GM13976 (cell line): ENCODE measurements at places on chromosomes 7 and 10.
A peak's percentile ranks its signal among the peaks of the same experiment; 100 is the strongest.

- DNase-seq: no peak
These were observed 2.8 kb upstream of the CYP3A4 start for GRCh38 chr7:99786726-99787335.

DNA sequence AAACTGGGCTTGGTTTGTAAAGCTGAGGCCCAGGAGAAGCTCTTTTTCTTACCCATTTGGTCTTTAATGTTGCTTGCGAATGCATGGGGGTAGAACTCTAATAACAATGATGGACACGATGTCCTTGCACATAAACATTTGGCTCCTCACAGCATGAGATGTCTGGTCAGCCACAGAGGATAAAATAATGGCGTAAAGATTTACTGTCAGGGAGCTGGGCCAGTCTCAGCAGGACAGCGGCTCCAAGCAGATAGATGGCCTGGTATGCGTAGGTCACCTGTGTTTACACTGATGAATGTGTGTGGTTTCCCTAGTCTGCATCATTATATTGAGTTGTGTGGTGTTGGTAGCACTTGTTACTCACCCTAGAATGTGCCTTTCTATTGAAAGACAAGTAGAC, 537.4 kb downstream of the CNTNAP2 start:
- DNase-seq: no peak

DNA sequence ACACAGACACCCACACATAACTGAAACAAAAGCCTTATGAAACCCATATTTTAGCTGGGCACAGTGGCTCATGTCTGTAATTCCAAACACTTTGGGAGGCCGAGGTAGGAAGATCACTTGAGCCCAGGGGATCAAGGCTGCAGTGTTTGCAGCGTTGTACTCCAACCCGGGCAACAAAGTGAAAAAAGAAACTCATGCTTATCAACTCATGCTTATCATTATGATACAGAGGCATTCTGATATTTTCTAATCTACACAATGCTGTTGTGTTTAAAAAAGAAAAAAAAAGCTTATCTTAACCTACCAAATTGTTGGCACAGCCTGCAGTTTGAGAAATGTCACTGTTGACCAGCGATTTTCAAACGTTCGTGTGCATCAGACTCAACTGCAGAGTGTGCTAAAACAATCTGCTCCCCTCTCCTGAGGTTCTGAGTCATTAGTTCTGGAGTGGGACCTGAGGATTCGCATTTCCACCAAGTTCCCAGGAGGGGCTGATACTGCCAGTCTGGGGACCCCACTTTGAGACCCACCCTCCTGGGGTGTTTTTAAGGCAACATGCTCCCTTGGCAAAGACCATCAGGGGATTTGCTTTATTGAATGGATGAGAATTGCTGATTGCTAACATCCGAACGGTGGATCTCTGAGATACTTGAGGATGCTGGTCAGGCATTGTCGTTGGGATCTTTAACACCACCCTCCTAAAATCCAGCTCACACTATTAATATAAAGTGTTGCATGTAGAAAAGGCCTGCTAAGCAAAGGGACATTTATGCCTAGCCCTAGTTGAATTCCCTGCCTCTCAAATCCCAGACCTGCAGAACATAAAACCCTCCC, 16.2 kb downstream of the CHST3 start:
- peak; percentile 12 for DNase-seq

- DNase-seq: no peak
These were observed 2.3 kb upstream of the TMEM184A start for GRCh38 chr7:1558181-1558811.

DNA sequence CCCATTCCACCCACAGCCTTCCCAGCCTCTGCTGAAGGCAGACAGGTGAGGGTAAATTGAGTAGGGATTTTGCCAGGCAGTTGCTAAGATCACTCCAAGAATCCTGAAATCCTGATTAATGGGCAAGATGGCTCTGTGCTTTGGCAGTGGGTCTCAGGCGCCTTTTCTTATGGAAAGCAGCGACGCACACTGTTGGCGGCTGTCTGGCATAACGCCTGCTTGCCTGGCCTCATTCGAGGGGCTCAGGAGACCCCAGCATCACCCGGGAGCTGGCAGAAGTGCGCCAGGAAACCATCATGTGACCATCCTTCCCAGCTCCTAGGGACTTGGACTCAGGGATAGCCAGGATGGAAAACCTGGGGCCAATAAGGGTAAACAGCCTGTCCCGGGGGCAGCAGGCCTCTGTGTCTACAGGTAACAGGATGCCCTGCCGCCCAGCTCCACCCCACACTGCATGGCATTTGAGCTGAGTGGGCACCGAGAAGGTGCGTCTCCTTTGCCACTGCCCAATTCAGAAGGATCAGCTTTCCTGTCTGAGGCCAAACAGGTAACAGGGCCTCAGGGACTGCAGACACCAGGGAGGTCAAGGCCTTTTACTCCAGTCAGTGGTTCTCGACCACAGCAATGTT, 98.6 kb downstream of the FAM53B start:
- no peak for DNase-seq

DNA sequence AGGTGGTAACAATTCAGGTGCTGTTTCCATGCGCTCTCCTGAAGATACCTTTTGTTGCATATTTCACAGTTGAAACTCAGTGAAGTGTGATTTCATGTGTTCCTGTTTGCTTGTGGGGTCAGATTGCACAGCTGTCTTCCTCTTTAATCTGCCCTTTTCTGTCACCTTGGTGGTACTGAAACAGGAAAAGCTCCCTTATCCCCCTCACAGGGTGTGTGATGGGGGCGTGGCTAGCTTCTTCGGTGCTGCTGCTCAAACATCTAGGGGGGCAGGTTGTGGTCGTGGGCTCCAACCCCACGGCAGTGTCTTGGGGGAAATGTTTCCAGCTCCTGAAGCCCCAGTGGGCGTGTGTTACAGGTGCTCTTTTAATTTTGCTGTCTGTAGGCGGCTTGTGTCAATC, 107.4 kb upstream of the KLF14 start:
- no peak for DNase-seq

DNA sequence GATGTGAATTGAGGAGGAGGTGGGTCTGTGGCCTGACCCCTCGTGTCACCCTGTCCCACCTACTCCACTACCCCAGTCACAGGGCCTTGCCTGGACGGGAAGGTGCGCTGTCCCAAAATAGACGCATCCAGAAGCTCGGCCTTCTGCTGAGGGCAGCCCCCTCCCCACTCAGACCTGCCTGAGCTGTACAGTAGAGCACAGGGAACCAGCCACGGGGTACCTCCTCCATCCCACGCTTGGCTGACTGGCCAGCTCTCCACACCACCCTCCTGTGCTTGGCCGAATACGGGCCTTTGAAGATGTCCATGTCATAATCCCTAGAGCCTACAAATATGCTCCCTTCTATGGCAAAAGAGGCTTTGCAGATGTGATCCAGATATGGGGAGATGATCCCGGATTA, 88.3 kb downstream of the CHST15 start:
- peak; percentile 7 for DNase-seq

GRCh38 chr7:91310830-91311460, 46.7 kb downstream of the FZD1 start:
- DNase-seq: no peak

GRCh38 chr7:20744954-20745446, 41.7 kb downstream of the SP8 start:
- DNase-seq: no peak

GRCh38 chr10:102231357-102232318, 5.5 kb downstream of the ELOVL3 start:
- DNase-seq: peak; percentile 87

DNA sequence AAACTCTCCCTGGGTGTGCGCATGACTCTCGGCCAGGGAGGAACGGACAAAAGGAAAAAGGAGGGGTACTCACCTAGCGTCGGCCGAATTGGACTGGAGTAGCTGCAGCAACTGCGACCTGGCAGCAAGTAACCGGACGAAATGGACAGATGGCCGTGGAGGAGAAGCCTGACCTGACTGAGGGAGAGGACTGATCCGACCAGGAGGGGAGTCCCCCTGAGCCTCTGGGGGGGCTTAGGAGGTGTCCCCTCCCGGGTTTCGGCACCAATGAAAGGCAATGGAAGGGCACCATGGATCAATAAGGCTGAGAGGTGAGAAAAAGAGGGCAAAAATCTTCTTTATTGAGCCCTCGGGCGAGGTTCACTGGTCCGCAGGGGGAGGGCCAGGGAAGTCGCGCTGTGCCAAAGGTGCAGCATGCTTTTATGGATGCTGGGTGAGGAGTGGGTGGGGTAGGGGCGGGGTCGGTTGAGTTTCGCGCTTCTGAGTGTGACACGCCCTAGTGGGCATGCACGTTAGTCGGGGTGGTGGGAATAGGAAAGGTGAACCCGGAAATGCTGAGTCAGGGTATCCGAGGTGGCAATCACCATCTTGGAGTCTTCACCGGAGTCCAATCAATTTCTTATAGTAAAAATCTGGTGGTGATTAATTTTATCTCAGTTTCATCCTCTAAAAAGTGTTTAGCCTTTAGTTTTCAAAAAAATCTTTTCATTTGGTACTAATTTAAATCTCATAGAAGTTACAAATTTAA, 638.5 kb upstream of the DPP6 start:
- DNase-seq: no peak

DNA sequence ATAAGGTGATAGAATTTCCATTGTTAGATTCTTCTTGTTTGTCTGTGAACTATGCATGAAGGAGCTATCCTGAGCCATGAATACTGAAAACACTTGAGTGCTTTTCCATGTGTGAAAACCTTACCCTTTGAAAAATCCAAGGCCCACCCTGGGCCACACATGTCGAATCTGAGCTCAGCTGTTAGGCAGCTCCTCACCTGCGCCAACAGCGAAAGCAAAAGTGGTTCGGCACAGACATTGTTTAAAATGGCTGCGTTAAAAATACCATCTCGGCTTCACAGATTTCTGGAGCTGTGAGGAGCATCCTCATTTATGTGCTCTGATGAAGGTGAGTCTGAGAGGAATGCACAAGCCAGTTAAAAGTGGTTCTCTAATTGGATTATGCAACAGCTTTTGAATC, 137.7 kb downstream of the NEUROD6 start:
- DNase-seq: no peak

DNA sequence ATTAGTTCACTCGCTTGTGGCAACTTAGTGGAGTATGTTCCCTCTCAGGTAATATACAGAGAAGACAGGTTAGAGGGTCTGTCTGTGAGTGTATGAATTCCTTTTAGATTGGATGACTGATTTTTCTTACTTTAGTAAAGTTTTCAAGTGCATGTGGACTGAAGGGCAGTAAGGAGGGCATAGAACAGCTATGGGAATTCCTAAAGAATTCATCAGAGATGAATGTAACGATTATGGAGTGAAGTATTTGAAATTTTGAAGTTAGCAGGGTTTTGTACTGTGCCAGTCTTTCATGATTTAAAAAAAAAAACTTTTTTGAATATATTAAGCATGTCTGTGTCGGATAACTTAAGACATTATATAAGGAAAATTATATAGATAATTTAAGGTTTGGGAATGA, 15.5 kb downstream of the MAPK8 start:
- DNase-seq: no peak

GRCh38 chr10:77629775-77630506, 7.7 kb downstream of the KCNMA1 start:
- no peak for DNase-seq

GRCh38 chr10:6409971-6410643, 170.0 kb downstream of the PRKCQ start:
- DNase-seq: no peak

- no peak for DNase-seq
These were observed 63.8 kb downstream of the MICALL2 start for GRCh38 chr7:1395211-1396070.

GRCh38 chr7:81507221-81507620, 262.6 kb downstream of the HGF start:
- no peak for DNase-seq

DNA sequence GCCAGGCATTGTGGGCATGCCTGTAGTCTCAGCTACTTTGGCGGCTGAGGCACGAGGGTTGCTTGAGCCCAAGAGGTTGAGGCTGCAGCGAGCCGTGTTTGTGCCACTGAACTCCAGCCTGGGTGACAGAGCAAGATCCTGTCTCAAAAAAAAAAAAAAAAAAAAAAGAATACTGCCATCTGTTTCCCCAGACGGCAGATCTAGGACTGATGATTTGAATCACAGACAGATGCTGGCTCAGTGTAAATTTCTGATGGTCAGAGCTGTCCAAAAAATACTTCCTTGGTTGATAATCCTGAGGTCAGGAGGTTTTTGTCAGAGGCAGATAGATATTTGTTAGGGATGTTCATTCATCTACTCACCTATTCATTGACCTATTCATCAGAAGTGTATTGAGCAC, 130.7 kb downstream of the REEP3 start:
- no peak for DNase-seq

GRCh38 chr7:137343281-137343841, at the start of gene PTN:
Gene PTN (minus strand): TSS chr7:137343733. CDS start chr7:137254973, 88,760 bp downstream.
- no peak for DNase-seq

- no peak for DNase-seq
These were observed 36.2 kb upstream of the OGDHL start for GRCh38 chr10:49798275-49798674.

- no peak for DNase-seq
These were observed 11.9 kb upstream of the TEX36 start for GRCh38 chr10:125694883-125695282.

DNA sequence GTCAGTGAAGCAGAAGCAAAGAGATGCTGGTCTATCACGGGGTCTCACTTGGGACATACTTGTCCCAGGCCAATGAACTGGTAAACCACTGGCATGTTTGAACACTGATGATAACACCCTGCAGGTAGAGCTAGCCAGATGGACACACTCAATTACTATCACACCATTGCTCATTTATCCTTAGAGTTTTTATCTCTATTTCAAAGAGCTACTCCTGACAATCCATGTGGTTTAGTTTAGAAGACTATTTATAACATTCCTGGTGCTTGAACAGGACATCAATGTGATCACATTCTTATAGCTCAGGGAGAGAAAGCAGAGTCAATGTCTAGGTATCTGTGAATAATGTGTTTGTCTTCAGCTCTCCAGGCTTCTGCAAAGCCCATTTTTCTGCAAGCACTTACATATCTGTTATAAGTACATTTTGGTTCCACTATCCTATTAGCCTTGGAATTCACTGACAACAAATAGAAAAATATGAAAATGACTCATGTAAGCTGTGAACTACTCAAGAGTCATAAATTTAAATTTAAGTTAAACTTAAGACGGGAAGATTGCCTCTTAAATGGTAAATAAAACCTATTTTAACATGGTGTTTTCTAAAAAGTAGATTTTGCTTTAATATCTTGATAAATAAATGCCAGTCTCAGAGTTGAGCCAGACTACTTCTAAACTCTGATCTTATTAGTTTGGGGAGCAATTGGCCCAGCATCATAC, 106.7 kb upstream of the MBL2 start:
- DNase-seq: no peak

DNA sequence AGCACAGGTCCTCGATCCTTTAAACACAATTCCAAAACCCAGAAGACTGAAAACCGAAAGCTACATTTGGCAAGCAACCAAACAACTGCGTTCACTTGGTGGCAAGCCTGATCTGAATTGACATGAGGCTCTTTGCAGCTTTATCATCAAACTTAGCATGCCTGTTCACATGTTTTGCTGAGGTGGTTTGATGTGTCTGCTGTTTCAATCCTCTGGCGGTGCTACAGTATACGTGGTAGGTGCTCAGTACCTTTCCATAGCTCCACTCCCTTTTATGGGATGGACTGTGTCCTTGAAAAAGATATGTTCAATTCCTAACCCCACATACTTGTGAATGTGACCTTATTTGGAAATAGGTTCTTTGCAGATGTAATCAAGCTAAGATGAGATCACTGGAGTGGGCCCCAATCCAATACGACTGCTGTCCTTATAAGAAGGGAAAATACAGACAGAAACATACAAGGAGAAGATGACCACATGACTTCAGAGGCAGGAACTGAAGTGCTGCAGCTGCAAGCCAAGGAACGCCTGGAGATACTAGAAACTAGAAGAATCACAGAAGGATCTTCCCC, 33.4 kb downstream of the CCDC6 start:
- DNase-seq: no peak
